ENCODE measurements at places on chromosomes 7 and 10. TPM values are rescaled to one million over a fixed set of nuclear protein-coding genes. Genes with fewer than 3 reads are reported as not detected.

KBTBD2 gene
- total RNA-seq, result 24.3 TPM

NRCAM gene
- 1.1 TPM for total RNA-seq

TWIST1 gene
- 21.8 TPM for total RNA-seq

TLX1 gene
- total RNA-seq, result not detected

Measured in lower leg skin (tissue), 4 donors.